Activated naive CD8-positive, alpha-beta T cell treated with anti-CD3 and anti-CD28 coated beads, Interleukin-2, amount 50 U/mL, for 24 hours (primary cell): ENCODE measurements at places on chromosomes 1 and 21.
A peak's percentile ranks its signal among the peaks of the same experiment; 100 is the strongest.

DNA sequence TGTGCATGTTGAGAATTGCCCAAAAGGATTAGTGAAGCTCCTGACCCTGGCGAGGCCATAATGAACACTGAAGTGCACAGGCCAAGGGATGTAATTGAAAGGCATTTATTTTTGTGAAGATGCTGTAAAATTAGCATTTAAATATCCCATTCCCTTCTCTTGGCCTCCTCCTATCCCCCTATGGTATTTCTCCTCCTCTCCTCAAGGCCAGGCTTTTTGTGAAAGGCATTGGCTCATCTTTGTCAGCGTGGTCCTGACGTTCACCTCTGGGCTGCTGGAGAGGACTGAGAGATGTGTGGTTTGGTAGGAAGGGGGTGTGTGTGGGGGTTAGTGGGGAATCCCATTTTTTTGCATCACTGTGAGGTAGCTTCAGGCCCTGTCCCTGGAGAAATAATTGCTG lies 81.5 kb upstream of the CD1D start:
- DNase-seq = no peak

GRCh38 chr21:34715518-34715917 lies 46.7 kb downstream of the CLIC6 start:
- no peak for DNase-seq

- no peak for DNase-seq
These were observed 54.6 kb upstream of the IPO9 start for GRCh38 chr1:201774224-201774982.

DNA sequence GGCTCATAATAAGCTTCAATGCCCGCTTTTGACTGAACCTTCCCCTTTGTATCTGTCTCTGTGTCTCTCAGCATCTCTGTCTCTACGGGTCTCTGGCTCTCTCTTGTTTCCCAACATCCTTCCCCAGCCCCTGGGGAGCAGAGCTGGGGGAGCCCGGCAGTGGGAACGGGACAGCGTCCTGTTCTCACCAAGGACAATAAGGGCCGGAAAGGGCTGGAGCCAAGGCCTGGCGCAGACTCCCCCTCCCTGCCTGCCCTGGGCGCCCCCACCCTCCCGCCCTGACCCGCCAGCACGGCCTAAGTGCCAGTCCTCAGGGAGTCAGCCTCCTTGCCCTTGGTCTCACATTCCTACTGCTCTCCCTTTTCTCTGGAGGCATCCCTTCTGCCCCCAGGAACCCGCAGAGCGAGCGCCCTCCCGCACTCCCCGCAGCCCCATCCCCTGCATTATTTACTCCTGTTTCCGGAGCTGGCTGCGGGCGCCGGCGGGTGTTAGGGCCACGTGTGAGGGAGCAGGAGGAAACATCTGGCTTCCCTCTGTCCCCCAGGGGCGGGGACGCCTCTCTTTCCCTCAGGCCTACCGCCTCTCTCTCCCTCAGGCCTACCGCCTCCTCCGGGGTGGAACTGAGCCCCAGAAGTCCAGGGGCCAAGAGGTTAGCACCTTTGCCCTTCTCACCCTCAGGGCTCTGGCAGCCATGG lies 6.5 kb downstream of the KRTCAP2 start:
- no peak for DNase-seq

- DNase-seq = peak; percentile 80
These were observed 21.6 kb upstream of the C1orf159 start for GRCh38 chr1:1137256-1138045.

DNA sequence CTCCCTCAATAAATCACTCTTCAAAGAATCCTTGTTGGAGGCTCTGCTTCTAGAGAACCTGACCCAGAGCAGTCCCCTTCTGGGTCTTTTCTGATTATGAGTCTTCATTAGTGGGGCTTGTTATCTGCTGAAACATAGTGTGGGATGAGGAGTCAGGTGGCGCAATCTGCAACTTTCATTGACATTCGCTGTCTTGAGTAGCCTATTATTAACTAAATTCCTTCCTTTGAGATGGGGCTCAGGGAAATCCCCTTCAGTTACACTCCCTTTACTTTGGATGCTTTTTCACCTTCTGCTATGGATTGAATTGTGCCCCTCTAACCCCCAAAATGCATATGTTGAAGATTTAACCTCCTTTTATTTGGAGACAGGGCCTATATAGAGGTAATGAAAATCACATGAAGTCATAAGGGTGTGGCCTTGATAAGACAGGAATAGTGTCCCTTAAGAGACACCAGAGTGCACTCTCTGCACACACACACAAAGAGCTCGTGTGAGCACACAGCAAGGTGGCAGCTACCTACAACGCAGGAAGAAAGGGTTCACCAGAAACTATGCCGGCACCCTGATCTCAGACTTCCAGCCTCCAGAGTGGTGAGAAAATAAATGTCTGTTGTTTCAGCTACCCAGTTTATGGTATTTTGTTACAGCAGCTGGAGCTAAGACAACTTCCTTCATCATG lies 19.5 kb downstream of the DIO1 start:
- DNase-seq = no peak

- DNase-seq = no peak
These were observed 18.6 kb upstream of the SLAMF9 start for GRCh38 chr1:159972443-159973205.

DNA sequence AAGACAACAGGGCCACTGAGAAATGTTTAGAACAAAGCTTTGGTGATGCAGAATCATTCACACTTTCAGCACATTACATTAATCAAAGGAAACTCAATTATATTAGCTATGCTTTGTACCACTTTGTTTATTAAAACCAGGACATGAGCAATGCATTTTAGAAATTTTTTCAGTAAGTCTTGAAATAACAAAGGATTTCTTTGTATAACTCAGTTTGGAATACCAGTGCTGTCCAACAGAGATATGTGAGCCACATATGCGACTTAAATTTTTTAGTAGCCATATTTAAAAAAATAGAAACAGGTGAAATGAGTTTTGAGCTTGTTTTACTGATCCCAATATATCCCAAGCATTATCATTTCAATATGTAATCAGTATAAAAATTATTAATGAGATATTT lies 18.8 kb upstream of the F3 start:
- DNase-seq = no peak

DNA sequence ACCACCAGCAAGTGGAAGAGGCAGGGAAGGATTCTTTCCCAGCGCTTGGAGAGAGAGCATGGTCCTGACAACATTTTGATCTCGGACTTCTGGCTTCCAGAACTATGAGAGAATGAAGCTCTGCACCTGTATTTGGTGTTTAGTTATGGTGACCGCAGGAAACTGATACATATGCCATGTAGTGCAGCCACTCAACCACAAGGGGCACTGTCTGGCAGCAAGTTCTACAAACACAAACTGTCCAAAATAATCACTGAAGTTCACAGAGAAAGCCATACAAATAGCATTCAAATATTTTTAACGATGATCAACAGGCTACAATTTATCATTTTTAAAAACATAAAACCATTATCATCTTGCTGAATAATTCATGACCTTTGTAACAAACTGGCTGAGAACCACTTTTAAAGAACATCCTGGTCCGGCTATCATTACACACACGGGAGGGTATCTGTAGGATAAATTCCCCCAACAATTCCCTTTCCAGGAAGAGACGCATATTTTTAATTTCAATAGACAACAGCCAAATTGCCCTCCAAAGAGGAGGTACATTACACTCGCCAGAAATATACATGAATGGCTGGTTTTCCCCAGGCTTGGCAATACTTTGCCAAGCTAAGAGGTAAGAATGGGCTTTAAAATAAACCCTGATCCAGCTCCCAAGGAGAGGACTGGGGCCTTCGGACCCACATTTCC lies 9.2 kb upstream of the CBR3 start:
- DNase-seq = peak; percentile 57

DNA sequence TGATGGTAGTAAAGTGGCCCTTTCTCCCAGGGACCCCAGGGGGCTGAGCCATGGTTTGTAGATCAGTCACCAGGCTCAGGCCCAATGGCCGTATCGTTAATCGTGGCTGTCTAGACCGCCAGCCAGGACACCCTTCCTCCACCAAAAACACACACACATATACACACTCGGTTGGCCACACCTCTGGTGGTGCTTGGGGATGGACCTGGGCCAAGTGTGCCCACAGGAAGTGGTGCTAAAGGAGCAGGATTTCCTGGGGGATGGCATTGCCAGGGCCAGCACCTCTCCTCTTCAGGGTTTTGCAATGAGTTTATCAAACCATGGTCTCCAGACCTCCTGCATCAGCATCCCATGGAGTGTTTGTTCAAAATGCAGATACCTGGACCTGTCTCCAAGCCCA lies 36.2 kb downstream of the CITED4 start:
- DNase-seq = no peak

- no peak for DNase-seq
These were observed 200.6 kb downstream of the DUSP10 start for GRCh38 chr1:221541296-221541695.

DNA sequence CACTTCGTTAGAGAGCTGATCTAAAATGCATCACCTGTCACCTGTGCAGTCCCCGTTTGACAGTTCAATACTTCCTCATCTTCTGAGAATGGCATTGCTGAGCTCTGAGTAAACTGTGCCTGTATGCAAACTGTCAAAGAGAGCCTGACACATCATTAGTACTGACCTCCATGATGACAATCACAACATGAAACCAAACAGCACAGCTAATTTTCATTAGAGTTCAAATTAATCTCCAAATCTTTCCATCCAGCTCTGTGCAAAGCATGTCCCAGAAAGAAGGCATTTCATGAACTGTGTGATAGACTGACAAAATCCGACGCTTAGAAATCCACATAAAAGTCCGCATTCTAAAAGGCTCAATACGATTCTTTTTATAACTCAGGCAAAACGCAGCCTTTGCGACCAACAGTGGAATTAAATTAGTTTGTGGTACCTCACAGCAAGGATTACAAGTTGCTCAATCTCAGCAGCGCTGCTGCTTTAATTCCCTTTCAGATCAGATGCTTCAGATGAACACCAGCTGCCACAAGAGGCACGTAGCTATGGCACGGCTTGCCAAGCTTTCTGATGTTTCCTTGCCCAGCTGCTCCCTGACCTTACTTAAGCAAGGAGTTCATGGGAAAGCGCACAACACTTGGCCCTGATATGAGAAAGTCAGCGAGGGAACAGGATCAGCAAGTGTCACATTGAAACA lies 765.5 kb upstream of the PRMT6 start:
- DNase-seq = no peak

GRCh38 chr1:156703741-156704140 lies 1.6 kb downstream of the CRABP2 start:
- DNase-seq = no peak

- no peak for DNase-seq
These were observed 1.2 kb downstream of the SMIM1 start for GRCh38 chr1:3773572-3774275.

DNA sequence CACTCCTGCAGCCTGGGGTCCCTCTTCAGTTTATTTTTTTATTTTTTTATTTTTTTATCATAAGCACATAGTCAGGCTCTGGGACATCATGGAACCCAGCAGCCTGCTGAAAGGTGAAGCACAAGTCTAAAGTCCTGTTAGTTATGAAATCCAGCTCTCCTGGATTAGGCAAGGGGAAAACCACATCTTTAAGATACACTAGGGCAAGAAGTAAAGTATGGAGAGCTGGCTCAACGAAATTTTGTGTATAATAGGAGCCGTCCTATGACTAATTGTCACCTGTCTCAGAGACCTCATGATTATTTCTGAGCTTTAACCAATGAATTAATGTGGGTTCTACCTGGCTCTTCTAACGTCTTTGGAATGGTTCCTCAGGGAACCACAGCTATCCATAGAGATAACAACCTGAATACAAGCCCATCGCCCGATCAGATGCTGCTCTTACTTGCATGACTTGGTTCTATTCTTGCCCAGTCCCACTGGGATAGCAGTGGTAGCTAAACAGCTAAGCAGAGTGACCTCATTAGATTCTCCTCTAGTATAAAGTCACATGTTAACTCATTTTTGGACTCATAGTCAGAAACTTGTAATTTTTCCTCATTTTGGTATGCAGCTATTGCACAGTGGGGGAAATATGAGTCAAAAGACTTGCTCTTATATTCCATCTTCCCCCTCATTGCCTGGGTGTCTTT lies 122.7 kb downstream of the LMO4 start:
- DNase-seq = no peak

GRCh38 chr1:31308036-31308435 lies 11.2 kb downstream of the ZCCHC17 start:
- DNase-seq = no peak

- DNase-seq = peak; percentile 90
These were observed 37.4 kb downstream of the RASSF5 start for GRCh38 chr1:206544562-206545257.

DNA sequence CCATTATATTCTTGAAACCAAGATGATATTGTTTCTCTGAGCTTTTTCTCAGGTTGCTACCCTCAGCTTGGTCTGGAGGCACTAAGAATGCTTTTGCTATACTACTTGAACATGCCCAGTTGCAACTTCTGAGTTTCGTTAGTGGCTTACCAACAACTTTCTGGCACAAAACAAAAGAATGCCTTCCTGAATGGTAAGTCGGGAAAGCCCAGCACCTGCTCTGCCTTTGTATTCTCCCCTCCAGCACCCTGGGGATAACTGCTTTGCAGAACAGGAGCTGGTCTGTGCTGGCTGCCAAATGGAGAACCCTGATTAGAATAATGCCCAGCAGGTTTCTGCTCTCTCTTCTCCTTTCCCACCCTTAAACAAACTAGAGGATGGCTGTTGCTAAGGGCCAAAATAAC lies 149.3 kb downstream of the TGFB2 start:
- no peak for DNase-seq

DNA sequence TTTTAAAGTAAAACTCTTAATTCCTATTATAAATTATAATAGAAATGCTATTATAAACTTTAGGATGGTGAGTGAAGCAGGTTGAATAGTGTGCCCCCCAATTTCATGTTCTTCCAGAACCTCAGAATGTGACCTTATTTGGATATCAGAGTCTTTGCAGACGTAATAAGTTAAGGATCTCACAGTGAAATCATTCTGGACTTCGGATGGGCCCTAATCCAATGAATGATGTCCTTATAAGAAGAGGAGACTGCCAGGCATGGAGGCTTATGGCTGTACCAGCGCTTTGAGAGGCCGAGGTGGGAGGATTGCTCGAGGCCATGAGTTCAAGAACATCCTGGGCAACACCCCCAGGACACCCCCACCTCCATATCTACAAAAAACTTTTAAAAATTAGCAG lies 9.4 kb upstream of the MT1HL1 start:
- DNase-seq = no peak

DNA sequence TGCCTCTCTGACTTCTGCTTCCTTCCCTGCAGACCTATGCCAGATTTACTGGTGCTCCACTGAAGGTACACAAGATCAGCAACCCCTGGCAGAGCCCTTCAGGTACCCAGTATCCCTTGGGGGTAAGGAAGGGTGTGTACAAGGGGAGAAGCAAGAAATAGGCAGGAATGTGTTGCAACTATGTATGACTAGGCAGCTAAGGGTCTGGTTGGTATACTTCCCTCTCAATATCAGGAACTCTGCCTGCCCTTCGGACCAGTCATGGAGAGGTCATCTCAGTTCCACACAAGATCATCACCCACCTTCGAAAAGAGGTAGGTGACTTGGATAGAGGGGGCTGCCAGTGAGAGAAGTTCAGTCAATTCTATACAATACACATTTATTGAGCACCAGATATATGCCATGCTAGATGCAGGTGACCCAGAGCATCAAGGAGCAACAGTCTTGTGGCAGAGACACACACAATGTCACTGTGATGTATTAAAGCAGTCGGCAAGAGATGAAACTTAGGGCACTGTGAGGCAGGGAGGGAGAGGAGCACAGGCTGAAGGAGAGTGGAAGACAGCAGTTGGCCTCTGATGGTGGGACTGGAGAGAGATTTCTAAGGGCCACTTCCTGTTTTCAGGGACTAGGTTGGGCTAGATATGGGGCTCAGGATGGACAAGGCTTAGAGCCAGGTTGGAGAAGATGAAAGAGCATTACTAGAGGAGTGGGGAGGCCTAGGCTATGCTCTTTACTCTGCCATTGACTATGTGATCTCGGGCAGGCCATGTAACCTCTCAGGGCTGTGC lies 2.0 kb downstream of the MTX1 start:
- no peak for DNase-seq

GRCh38 chr1:225670356-225670755 lies 17.4 kb upstream of the ENAH start:
- no peak for DNase-seq
